ENCODE measurements at places on chromosomes 3 and 15.

GRCh38 chr15:26294059-26294689 lies 431.0 kb upstream of the ATP10A start:
- no peak for DNase-seq

DNA sequence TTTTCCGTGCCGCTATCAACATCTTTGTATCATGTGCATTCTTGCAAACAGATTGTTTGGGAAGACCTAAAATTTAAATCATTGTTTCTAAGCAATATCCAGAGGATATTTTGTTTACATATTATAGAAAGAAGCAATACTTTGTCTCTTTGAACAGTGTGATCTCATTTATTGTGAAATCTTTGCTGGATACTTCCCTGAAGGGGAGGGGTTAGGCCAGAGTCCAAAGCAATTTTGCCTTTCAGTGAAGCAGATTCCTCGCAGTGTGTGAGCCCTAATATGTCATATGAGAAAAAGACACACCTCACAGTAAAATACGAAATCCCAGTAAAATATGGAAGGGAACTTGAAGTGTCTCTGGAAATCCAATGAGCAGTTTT lies 158.7 kb upstream of the SLCO3A1 start:
- DNase-seq = no peak

GRCh38 chr3:62554264-62554799 lies 181.0 kb upstream of the FEZF2 start:
- no peak for DNase-seq

- no peak for DNase-seq
These were observed 131.9 kb downstream of the B3GALNT1 start for GRCh38 chr3:160973067-160973809.

- peak; percentile 35 for DNase-seq
These were observed 105.9 kb upstream of the HERC1 start for GRCh38 chr15:63939531-63940130.

Data from activated T-helper 1 cell treated with anti-CD3 and anti-CD28 coated beads, Interleukin-12 subunit alpha, Interleukin-12 subunit beta, Interleukin-2, Interleukin-4 antibody, amounts not matched to agents 30 ng/mL and 10 ng/mL and 1 ng/mL, durations not matched to agents 14 hours and 24 hours and 36 hours (primary cell).